AG08396 (cell line): ENCODE measurements at places on chromosomes 16 and 17.
A peak's percentile ranks its signal among the peaks of the same experiment; 100 is the strongest.

DNA sequence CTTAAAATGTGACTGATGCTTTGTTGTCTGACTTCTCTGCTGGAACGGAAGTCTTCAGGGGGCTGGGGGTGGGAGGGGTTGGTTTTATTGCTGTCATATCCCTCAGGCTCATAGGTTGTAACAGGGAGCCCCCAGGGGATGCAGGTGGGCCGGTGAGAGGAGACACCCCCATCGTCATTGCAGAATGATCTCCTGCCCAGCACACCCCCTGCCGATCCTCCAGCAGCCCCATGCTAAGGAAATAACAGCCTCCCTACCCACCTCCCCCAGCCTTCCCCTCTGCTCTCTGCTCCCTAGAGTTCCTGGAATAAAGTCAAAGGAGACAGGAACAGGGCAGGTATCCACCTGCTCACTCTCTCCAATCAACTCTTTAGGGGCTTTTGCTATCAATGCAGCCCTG, 270.1 kb upstream of the TNRC6C start:
- DNase-seq, result no peak

DNA sequence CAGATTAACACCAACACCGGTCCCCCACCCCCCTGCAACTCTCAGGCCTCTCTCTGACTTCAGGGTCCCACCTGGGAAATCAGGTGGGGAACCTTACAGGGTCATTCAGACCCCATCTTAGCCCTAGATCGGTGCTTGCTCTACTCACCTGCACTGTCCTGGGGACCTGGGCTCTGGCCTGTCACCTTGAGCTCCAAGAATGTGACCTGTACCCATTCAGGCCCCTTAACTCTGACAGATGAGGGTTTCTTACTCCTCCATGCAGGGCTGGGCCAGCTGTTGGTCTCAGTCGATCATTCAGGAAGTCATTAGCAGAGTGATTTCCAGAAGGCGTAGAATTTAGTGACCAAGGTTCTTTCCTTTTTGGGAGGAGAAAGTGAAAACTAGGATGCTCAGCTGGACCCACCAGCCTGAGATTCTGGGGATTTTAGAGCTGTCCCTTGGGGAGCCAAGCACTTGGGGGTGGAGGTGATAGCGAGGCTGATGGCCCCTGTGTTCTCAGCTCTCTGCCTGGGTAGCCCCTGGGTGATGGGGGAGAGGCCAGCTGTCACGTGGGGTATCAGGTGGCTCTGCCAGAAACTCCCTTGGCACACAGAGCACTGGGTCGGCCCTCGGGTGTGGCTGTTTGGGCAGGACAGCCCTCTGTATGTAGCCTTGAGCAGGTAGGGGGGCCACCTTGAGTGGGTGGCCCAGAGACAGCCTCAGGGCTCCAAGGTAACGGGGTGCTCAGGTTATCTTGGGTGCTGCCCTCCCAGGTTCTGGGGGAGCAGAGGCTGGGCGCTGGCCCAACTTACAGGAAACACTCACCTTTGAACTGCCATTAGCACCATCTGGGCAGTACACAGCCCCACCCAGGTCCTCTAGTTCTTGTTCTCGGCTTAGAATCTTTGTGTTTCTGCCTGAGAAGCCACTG, 724 bp downstream of the MVP start:
- DNase-seq, result peak; percentile 48

DNA sequence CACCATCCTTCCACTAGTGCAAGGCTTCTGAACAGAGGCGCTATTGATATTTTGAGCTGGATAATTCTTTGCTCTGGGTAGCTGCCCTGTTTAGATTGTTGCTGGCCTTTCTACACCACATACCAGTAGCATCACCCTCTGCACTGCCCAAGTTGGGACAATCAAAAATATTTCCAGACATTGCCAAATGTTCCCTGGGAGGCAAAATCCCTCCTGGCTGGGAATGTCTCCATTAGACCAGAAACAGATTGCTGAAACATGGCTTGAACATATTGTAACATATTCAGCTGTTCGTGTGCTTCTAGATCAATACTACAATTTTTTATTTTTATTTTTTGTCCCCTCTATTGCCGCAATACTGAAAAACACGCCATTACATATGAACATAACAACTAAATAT, 174.6 kb downstream of the ABCA8 start:
- DNase-seq, result no peak

- no peak for DNase-seq
These were observed 337.1 kb downstream of the CNTNAP4 start for GRCh38 chr16:76614269-76614668.

GRCh38 chr16:66952430-66953110, 8.5 kb upstream of the CES3 start:
- DNase-seq, result no peak

DNA sequence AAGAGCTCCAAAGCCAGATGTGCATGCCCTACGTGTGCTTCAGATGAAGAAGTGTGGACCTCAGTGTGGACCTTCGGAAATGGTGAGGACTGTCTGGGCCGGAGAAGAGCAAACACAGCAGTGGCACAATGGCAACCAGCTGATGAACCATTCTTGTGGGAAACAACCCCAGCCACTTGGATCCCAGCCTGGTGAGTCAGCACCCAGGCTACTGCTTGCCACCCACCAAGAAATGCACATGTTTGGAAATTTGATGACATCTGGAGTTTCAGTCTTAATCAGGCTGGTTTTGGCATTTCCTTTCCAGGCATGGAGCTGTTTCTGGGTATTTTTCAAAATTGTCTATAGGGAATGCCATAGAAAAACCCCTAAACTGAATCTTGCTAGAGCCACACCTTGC, 42.7 kb downstream of the DYNLRB2 start:
- peak; percentile 53 for DNase-seq

DNA sequence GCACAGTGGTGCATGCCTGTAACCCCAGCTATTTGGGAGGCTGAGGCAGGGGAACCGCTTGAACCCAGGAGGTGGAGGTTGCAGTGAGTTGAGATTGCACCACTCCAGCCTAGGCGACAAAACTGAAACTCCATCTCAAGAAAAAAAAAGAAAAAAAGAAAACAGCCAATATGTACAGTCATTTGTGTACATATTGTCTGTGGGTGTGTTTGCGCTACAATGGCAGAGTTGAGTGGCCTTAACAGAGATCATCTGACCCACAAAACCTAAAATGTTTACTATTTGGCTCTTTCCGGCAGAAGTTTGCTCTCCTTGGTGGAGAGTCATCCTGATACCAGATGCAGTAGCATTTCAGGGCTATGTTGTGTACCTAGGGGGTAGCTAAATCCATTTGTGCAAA, 57.9 kb downstream of the ARSG start:
- peak; percentile 24 for DNase-seq

- DNase-seq, result peak; percentile 26
These were observed 174.2 kb downstream of the STX8 start for GRCh38 chr17:9401434-9401833.

- no peak for DNase-seq
These were observed 9.5 kb upstream of the PPP1R27 start for GRCh38 chr17:81844327-81844851.

- no peak for DNase-seq
These were observed 4.3 kb downstream of the AMDHD2 start for GRCh38 chr16:2524339-2524938.

DNA sequence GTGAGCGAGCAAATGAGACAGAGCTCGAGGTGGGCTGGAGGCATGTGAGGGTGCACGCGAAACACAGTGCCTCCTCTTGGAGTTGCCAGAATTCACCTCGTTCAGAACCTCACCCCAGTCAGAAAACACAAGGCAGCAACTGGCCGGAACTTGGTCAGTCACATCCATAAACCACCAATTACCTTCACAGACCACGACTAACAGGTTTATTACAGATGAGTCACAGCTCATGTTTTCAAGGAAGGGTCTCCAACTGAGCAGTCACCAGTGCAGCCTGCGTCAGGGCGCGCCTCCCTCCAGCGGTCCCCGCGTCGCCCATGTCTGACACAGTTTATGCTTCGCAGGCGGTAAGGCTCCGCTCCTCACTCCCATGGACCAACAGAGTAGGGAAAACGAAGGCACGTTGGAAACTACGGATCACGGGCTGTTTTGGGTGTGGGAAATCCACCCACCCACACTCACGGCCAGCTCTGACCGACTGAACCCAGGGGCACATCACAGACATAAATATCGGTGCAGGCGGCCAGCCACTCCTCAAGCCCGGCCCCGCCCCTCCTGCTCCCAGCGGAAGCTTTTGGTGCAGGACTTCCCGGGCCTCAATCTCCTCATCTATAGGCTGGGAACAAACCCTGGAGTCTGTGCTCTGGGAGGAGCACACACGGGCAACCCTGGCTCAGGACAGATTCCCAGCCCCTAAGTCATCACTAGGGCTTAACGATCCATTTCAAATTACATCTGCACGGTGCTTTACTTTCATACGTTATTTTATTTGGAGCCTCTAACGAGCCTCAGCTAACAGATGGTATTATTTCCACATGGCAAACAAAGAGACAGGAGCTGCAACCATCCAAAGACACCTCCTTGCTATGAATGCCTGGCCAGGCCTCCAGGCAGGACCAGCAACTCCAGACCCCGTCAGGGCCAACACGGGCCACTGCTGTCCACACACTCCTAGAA, 126.3 kb downstream of the ZNF778 start:
- DNase-seq, result no peak
